PC-3 (cell line): ENCODE measurements at places on chromosomes 1 and 21.

DNA sequence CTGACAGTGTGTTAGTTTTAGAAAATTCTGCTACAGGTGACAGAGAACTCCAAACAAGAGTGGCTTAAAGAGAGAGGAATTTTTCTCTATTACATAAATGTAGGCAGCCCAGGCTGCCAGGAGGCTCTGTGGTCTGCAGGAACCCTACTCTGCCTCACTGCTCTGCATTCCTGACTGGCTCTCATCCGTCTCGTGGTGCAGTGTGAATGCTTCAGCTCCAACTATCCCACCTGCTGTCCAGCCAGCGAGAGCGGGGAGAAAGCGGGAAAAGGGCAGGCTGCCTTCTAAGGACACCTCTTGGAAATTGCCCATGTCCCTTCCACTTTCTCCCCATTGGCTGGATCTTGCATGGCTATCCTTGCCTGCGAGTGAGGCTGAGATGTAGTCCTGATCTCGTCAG lies 131.3 kb downstream of the PEX14 start:
- no peak for DNase-seq

GRCh38 chr1:19255288-19255687 lies 3.7 kb downstream of the MRTO4 start:
- no peak for DNase-seq

DNA sequence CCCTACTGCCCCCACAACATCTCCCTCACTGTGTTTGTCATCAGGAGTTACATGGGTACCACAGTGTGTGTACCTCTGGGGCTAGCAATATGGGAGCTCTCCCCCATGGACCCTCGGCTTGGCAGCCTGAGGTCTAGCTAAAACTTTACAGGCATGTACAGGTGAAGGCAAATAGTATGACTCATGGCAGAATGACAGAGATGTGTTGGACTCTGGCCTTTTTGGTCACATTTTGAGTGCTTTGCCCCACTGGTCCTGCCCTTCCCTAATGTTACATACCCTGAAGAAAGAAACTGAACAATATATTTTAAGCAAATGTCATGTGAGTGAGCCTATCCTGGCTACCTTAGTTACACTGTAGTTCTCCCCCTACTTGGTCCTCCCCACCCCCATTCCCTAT lies 124.0 kb downstream of the NGF start:
- DNase-seq, result peak; percentile 79

GRCh38 chr1:221089273-221089672 lies 210.0 kb downstream of the HLX start:
- peak; percentile 89 for DNase-seq

GRCh38 chr1:1204425-1204920 lies 1.9 kb downstream of the TNFRSF18 start:
- DNase-seq, result no peak

DNA sequence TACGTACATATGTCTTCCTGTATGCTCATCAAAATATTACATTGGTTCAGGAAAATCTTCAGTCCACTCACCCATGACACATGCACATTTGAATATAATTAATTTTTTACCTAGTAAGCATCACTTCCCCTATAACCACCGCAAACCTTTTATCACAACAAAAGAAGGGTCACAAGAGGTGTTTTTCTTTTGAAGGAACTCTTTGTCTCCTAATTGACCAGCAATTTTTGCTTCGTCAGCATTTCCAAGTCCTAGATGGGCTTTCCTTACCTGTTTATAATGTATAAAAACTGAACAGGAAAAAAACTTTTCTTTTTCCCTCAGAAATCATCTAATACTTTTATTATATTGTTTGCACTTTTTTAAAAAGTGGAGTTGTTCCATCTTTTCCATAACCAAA lies 631.3 kb downstream of the PLA2G4A start:
- no peak for DNase-seq

DNA sequence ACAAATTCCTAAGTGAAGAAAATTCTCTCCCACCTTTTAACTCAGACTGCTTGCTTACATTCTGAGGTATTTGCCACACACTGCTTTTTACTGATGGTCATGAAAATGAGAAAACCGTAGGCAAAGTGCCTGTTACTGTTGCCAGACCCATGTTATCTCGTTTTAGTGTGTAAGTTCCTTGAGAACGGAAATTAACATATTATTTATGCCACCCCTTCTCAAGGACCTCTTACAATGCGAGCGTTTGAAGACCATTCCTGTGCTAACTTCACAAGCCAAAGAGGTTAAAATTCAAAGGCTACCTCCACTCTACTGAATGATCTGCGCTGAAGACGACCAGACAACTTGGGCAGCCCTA lies 509 bp downstream of the NVL start:
- no peak for DNase-seq

GRCh38 chr1:212237651-212238050 lies 47.6 kb upstream of the PPP2R5A start:
- DNase-seq, result peak; percentile 56

GRCh38 chr1:200780545-200781369 lies 42.1 kb downstream of the CAMSAP2 start:
- peak; percentile 32 for DNase-seq

DNA sequence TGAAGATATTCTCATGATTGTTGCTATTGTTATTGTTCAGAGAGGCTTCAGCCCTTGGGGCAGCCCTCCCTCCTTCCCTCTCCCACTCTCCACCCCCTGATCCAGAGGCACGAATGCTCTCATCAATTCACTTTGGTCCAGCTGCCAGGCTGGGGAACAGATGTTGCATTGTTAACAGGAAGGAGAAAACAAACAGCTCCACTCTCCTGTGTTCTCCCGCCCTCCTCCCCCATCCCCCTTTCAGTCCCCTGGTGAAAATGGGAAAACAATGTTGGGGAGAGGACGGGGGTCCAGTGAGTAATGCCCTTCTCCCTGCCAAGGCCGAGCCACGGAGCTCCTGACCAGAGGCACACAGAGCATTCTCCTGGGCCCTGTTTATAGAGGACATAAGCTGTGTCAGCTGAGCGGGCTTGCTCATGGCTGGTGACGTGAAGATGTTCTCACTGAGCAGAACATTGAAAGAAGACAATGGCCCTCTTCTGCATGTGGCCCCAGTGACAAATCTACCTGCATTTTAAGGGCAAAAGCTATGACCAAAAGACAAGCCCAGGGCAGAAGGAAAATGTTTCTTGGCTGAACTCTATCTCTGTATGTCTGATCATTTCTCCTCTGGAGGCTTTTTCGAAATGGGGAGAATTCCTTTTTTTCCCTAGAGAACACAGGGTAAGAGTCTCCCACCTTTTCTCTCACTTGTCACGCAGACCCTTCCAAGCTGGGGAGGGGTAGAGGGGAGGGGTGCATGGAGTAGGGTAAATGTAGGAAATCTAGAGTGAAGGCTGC lies 111.7 kb downstream of the GLUL start:
- DNase-seq, result no peak

- DNase-seq, result peak; percentile 64
Observed at GRCh38 chr1:62530516-62531154, 66.7 kb upstream of the ANGPTL3 start.

DNA sequence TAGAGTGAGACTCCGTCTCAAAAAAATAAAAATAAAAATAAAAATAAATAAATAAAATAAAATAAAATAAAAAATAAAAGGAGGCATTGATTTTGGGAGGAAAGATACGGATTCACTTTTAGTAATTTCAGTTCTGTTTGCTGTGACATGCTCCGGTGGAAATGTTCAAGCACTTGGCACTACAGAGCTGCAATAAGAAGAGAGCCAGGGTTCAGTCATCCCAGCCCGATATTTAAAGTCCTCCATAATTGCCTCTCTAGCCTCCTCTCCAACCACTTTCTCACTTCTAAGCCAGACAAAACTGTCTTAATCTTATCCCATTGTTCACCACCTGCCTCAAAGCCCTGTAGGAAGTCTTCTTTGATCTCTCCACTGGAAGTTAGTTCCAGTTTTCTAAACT lies 55.0 kb upstream of the MACF1 start:
- no peak for DNase-seq

DNA sequence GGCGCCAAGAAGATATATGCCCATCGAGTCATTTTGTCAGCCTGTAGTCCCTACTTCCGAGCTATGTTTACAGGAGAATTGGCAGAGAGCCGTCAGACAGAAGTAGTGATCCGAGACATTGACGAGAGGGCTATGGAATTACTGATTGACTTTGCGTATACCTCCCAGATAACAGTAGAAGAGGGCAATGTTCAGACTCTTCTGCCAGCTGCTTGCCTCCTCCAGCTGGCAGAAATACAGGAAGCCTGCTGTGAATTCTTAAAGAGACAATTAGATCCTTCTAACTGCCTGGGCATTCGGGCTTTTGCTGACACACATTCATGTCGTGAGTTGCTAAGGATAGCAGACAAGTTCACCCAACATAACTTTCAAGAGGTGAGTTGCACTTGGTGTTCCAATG lies 19.1 kb downstream of the KLHL20 start:
- no peak for DNase-seq

DNA sequence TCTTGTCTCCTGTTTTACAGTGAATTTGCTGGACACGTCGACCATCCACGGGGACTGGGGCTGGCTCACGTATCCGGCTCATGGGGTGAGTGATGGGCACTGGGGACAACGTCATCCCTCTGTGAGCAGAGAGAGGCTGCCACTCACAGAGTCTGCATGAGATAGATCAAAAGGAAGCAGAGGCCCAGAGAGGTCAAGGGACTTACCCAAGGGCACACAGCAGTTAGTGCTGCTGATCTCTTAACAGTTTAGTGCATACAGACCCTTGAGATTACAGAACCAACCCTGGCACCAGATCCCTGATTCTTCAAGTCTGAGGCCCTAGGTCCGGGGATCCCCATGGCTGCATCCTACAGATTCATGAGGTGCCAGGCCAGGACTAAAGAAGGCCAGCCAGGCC lies 6.0 kb downstream of the EPHA8 start:
- DNase-seq, result no peak

DNA sequence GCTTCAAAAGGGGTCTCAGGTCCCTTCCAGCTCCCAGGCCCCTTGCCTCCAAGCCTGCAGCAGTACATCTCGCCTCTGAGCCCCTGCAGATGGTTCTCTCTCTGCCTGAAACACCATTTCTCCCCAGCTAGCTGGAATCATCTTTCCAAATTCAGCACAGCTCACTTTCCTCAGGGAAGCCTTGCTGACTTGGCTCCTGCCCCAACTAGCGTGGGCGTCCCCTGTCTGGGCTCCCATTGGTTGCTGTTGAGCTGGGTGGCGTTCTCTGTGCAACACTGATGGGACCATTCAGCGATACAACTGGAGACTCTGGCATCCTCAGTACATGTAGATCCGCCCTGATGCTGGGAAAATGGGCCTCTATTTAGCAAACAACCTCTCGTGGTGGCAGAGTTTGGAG lies 141.3 kb upstream of the IGSF21 start:
- DNase-seq, result no peak

GRCh38 chr1:75130865-75131564 lies 3.2 kb upstream of the LHX8 start:
- DNase-seq, result no peak

GRCh38 chr1:67316180-67316902 lies 8.7 kb downstream of the IL12RB2 start:
- DNase-seq, result no peak
